ENCODE measurements at places on chromosomes 12 and 14.

- DNase-seq, result no peak
- no peaks in the 10 kb centered on the region for H3K36me3 ChIP-seq
- H3K27ac ChIP-seq, result no peak overlapping the region
- no peak overlapping the region for H3K4me3 ChIP-seq
- H3K4me1 ChIP-seq, result no peaks in the 10 kb centered on the region
- no peaks in the 10 kb centered on the region for H3K27me3 ChIP-seq
Measured at GRCh38 chr12:90816353-90817089, 138.5 kb downstream of the CCER1 start.

DNA sequence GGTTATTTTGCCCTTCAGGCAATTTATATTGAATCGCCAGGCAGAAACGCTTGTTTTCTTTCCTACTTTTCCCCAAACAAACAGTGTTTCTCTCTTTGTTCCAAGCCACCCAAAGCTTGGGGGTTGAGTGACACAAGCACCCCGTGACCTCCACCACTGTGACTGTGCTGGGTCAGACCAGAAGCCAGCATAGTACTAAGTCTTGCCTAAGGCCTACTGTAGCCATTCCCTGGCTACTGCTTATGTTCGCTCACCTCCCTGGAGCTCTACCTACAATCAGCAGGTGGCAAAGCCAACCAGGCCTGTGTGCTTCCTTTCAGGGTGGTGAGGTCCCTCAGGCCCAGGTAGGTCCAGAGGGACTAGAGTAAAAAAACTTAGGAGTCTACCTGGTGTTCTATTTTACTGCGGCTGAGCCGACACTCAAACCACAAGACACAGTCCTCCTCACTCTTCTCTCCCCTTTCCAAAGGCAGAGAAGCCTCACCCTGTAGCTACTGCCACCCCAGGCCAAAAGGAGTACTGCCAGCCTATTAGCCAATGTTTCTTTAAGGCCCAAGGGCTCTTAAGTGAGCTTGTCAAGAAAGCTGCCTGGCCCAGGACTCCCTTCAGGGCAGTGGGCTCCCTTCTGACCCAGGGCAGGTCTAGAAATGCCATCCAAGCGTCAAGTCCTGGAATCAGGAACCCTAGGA is 411.8 kb upstream of the MIS18BP1 start:
- DNase-seq, result no peak
- no peaks in the 10 kb centered on the region for H3K4me1 ChIP-seq
- H3K27ac ChIP-seq, result no peak overlapping the region

DNA sequence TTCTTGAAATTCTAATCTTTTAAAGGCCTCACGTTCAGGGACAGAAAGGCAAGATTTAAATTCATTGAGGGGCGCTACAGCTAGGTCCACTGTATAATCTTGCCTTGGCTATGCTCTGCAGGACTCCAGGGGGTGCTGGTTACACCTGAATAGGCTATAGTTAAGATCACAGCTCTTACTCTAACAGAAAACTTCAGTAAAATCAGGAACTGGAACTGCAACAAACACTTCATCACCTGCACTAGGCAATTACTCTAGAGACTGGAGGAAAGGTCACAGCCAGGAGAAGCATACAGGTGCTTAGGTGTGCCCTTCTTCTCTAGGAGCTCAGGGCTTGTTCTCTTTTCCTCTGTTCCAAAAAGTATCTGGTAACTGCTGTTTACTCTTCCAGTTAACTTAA is 20.9 kb downstream of the SLCO1C1 start:
- no peak overlapping the region for H3K4me3 ChIP-seq
- no peaks in the 10 kb centered on the region for H3K4me1 ChIP-seq
- no peak overlapping the region for H3K27ac ChIP-seq

- no peaks in the 10 kb centered on the region for H3K27me3 ChIP-seq
- DNase-seq, result no peak
- H3K4me3 ChIP-seq, result no peak overlapping the region
- no peaks in the 10 kb centered on the region for H3K36me3 ChIP-seq
Measured at GRCh38 chr14:32256576-32256975, 53.5 kb upstream of the RNU6-8 start.

- H3K27me3 ChIP-seq, result no peaks in the 10 kb centered on the region
- H3K4me3 ChIP-seq, result no peak overlapping the region
- H3K4me1 ChIP-seq, result no peaks in the 10 kb centered on the region
- H3K36me3 ChIP-seq, result no peaks in the 10 kb centered on the region
Measured at GRCh38 chr14:87643005-87643404, 350.0 kb downstream of the GALC start.

- H3K27ac ChIP-seq, result no peak overlapping the region
- H3K27me3 ChIP-seq, result no peaks in the 10 kb centered on the region
- no peak overlapping the region for H3K4me3 ChIP-seq
- DNase-seq, result no peak
- no peaks in the 10 kb centered on the region for H3K4me1 ChIP-seq
Measured at GRCh38 chr14:76755610-76756370, 5.5 kb upstream of the VASH1 start.

DNA sequence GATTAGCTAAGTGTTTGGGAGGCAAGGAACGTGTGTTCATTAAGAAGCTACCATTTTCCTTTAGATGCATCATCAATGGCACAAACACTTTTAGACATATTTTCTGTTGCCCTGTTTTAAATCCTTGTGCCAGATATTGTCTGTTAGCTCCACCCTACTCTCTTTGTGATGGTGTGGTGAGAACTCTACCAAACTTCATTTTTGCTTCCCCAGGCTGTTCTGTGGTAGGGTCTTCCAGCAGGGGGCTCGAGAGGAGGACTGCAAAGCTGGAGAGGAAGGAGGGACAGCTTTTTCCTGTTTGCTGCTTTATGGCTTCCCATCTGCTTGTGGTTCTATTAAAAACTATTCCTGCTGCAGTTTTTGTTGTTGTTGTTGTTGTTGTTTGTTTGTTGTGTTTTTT is 23.8 kb upstream of the STRAP start:
- no peak for DNase-seq
- H3K4me1 ChIP-seq, result no peaks in the 10 kb centered on the region
- no peak overlapping the region for H3K27ac ChIP-seq

GRCh38 chr12:111076611-111077451 is 156.5 kb upstream of the MYL2 start:
- H3K36me3 ChIP-seq, result no peaks in the 10 kb centered on the region
- H3K4me1 ChIP-seq, result peaks cover 31% of the 10 kb centered on the region
- H3K27me3 ChIP-seq, result no peaks in the 10 kb centered on the region

DNA sequence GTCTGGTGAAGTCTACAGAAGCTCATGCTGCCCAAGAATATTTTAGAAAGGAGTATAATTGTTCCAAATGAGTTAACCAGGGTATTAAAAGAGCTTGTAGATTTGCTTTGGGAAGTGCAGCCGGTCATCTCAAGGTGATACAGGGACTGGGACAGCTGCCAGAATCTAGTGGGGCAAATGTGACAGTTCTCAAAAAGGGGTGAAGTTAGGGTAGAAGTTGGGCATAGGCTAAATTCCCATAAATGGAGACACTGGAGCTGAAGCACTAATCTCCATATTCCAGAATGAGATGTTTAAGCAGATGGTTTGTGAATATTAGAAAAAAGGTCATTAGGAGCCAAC is 94.7 kb downstream of the ANO6 start:
- H3K4me1 ChIP-seq, result no peaks in the 10 kb centered on the region
- no peaks in the 10 kb centered on the region for H3K36me3 ChIP-seq

DNA sequence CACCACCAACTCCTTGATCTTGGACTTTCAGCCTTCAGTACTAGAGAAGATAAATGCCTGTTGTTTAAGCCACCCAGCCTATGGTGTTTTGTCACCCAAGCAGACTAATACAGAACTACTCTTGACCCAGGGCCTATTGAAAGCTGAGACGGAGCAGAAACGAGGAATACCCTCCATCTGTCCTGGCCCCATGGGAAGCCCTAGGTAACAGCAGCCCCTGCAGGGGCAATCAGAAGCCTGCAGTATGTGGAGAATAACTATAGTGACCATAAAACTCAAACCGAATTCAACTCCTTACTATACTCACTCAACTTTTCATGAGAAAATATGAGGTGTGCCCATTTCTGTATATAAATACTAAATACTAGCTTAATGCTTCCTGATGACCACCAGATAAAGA is 307.4 kb downstream of the NUAK1 start:
- no peaks in the 10 kb centered on the region for H3K36me3 ChIP-seq
- no peaks in the 10 kb centered on the region for H3K4me1 ChIP-seq
- no peaks in the 10 kb centered on the region for H3K27me3 ChIP-seq
- no peak overlapping the region for H3K27ac ChIP-seq

DNA sequence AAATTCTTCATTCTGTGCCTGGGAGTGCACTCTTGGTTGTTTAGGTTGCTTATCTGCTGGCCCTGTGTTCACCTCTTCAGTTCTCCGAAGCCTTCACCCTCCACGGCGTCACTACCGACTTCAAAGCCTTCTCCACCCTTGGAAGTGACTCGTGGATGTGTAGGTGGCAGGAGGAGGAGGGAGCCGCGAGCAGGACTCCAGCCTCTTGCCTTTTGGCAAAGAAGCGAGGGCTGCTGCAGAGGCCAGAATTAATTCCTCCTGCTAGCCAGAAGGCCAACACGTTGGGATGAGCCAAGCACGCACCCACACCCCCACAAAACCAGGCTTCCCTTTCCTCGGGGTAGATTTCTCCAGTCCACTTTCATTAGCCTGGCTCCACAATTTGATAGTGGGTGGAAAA is 86.5 kb downstream of the TBX5 start:
- no peak for DNase-seq
- H3K4me3 ChIP-seq, result no peak overlapping the region
- no peak overlapping the region for H3K27ac ChIP-seq
- H3K36me3 ChIP-seq, result no peaks in the 10 kb centered on the region
- H3K27me3 ChIP-seq, result peaks cover 3% of the 10 kb centered on the region

DNA sequence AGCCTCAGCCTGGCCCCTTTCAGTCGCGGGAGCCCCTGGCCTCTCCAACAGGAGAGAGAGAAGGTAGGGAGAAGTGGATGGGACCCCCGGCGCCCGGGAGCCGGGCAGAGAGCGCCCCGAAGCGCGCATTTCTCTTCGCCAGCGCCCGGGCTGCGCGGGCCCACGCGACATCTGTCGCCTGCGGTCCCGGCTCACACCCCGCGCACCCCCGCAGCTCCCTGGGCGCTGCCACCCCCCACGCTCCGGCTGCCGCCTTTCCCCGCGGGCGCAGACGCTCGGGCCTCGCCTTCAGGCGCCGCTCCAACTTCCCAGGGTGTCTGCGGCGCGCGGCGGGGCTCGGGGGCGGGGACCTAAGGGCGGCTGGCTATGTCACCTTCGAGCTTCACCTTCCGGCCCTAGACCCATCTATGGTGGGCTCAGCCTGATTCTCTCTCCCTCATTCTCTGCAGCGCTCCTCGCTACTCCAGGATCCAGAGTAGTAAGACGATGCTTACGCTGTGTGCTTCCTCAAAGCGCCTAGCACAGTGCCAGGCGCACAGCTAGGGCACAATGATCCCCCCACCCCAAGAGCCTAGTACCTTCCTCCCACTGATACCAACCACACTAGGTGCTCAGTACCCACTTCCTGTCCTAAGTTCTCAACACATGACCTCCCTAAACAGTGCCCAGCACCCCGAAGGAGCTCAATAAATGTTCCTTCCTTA is 1.6 kb downstream of the HRK start:
- no peaks in the 10 kb centered on the region for H3K4me1 ChIP-seq
- no peaks in the 10 kb centered on the region for H3K36me3 ChIP-seq
- H3K4me3 ChIP-seq, result no peak overlapping the region
- no peaks in the 10 kb centered on the region for H3K27me3 ChIP-seq
- no peak for DNase-seq

- no peaks in the 10 kb centered on the region for H3K36me3 ChIP-seq
- H3K27me3 ChIP-seq, result no peaks in the 10 kb centered on the region
- no peaks in the 10 kb centered on the region for H3K4me1 ChIP-seq
- no peak overlapping the region for H3K4me3 ChIP-seq
- H3K27ac ChIP-seq, result no peak overlapping the region
Measured at GRCh38 chr12:117718141-117718540, 250.6 kb downstream of the KSR2 start.

DNA sequence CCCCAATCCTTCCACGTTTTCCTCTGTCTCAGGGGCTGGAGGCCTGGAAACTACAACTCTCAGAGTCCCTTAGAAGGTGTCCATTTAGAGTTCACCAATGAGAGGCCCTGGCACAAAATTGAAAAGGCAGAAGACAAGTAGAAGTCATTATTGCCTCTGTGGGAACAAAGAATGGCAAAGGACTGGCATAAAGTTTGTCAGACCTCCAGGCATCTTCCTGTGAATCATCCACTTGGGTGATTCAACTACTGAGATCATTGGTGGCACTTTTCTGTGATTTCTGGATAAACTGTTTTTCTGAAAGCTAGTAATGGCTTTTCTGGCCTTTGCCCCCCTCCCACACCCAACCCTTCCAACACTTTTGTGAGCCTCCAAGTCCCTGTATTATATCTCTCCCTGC is 42.6 kb upstream of the C12orf42 start:
- no peak overlapping the region for H3K27ac ChIP-seq
- H3K36me3 ChIP-seq, result no peaks in the 10 kb centered on the region
- H3K4me3 ChIP-seq, result no peak overlapping the region
- H3K4me1 ChIP-seq, result no peaks in the 10 kb centered on the region

GRCh38 chr12:124635316-124635715 is 67.9 kb upstream of the NCOR2 start:
- no peak for DNase-seq
- no peaks in the 10 kb centered on the region for H3K36me3 ChIP-seq
- no peaks in the 10 kb centered on the region for H3K4me1 ChIP-seq

GRCh38 chr14:51681411-51681810 is 29.7 kb downstream of the FRMD6 start:
- H3K4me3 ChIP-seq, result no peak overlapping the region
- no peaks in the 10 kb centered on the region for H3K27me3 ChIP-seq
- H3K27ac ChIP-seq, result no peak overlapping the region
- DNase-seq, result no peak
- no peaks in the 10 kb centered on the region for H3K4me1 ChIP-seq
- H3K36me3 ChIP-seq, result no peaks in the 10 kb centered on the region

GRCh38 chr14:36583242-36583892 is 953 bp upstream of the NKX2-8 start:
- H3K4me1 ChIP-seq, result no peaks in the 10 kb centered on the region
- H3K27ac ChIP-seq, result no peak overlapping the region

Data from pancreas (tissue), 10 donors.